ENCODE measurements at places on chromosomes 7 and 10.

DNA sequence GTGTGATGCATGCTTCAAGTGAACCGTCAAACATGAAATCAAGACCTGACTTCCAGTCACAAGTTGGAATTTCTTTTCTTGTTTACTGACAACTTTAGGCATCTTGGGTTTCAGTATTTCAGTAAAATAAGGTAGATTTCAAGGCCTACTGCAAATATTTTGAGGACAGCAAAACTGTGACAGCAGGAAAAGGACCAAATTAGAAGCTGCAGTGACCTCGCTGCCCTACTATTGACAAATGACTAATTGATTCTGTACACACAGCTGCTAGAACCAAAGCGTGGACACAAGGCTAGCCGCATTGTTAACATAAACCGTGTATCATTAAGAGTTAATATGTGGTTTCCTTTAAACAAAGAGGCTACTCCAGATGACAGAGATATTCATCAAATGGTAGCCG is 105.7 kb upstream of the SEC61G start:
- DNase-seq = no peak

DNA sequence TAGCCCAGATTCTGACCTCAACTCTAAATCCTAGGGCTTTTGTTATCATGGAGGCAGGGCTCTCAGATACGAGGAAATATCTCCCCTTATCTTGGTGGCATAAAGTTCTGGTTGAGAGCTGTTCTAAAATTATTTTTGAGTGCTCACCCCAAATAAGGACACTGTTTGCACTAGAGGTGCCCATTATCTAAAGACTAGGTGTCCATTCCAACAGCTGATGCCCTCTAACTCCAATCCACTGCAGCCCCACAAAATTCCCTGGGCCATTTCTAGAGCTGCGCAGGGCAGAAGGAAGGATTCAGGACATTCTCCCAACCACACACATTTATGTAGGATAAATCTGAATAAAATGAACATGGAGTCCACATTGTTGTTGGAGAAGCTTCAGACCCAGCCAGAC is 301.9 kb downstream of the FGFR2 start:
- DNase-seq = no peak

- DNase-seq = no peak
These were observed 113.0 kb downstream of the EXOC4 start for GRCh38 chr7:133365917-133366316.

- DNase-seq = no peak
These were observed 151.3 kb downstream of the TRIL start for GRCh38 chr7:28806841-28807240.

DNA sequence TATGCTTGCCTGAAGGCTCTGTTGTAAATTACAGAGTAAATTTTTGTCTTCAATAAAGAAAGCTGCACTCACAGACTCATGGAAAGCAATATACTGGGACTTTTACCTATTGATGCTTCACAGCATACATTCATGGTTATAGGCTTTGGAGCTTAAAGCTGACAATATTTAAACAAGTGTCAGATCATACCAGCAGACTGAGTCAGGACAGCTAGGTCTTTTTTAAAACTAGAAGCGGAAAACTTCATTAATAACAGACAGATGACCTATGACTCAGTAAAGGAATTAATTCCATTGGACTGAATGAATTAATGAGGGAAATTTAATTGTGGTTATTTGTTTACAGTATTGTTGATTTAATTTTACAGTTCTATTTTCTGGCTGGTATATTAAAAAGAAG is 165.8 kb upstream of the DGKB start:
- no peak for DNase-seq

DNA sequence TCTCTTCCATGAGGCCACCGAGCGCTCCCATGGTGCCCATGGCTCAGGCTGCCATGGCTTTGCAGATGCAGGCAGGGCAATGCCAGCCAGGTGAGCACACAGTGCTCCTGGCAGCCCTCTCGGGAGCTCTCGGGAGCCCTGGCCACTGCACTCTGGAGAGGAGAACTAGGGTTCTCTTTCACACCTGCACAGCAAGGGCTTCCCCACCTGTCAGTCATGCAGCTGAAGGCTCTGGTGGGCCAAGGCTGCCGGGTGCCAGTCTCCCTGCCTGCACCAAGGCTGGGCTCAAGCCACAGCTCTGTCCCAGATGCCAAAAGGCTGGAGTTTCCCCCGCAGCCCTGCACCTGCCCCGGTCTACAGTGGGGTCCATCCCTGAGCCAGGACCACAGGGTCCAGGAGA is 32.6 kb downstream of the NUDT1 start:
- no peak for DNase-seq

DNA sequence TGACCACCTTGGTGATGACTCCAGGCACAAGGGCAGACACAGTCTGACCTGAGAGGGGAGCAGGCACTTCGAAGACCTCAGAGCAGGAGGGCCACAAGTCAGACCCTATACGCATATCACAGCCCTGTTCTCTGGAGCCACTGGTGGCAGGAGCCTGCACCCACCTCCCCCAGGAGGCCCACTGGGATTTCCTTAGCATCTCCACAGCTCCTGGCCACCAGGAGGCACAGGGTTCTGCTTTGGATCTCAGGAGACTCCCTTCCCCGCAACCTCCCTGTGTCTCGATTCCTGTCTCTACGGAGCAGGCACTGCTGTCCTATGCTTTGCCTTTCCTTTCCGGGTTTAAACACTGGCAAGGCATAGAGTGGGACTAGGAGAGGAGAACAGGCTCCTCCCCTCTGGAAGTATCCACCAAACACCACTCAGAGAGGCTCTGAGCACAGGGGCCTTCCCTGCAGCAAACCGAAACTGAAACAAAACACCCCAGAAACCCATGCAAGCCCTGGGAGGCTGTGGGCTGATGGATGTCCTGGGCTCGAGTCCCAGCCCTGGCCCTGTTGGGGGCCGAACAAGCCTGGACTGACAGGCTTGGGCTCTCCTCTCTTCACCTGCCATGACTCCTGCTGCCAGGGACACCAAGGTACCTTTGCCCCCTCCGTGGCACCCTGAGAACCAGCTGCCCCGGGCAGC is 166.3 kb downstream of the NEURL1 start:
- no peak for DNase-seq

- DNase-seq = no peak
These were observed 162.6 kb upstream of the GDF10 start for GRCh38 chr10:47137311-47137851.

DNA sequence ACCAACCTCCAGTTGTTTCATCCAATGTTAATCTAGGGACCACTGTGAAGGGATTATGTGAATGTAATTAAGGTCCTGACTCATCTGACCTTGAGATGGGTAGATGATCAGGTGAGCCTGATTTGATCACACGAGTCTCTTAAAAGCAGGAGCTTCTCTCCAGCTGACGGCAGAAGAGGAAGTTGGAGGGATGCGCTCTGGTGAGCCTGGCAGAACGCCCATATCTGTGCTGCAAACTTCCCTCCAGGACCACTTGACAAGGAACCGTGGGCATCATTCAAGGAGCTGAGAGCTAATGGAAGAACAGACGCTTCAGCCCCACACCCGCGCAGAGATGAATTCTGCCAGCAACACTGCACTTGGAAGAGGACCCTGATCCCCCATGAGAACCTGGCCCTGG is 642.4 kb downstream of the TNS3 start:
- DNase-seq = no peak

DNA sequence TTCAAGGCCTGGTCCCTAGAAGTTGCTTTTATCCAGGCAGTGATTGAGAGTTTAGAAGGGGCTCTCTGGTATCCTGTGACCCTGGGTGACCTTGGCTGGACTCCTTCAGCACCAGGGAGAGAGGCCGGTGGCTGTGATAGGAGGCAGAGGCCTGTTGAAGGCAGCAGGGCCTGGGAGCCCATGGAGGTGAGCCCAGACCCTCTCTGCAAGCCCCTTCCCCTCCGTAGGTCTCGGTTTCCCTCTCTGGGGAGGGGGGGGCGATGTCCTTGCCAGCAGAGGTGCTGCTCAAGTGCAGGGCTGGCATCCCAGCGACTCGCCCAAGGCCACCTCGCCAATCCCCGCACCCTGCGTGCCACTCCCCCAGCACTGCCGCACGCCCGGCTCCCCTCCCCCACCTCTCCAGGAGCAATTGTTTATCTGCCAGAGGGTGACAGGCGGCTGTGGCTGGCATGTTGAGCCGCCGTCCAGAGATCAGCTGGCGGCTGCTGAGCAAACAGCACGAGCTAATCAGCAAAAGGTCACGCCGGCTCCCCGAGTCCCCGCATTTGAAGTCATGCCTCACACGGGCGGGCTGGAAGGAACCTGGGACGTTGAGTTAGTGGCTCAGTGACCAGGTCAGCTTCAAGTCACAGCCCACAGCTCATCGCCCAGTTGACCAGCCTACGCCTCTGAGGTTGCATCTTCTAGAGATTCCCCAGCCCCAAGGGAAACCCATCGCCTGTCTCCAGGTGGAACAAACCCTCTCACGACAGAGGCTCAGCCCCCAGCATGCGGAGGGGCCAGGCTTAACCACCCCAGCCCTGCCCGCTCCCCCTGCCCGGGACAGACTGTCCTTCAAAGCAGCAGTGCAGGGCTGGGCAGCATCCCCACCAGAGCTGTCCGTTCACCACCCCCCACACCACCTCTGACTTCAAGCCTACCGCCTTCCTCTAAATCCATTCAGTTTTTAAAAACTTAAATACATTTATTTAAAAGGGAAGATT is 43.7 kb downstream of the ELFN1 start:
- peak; percentile 59 for DNase-seq

GRCh38 chr10:86451604-86451960 is 70.0 kb downstream of the WAPL start:
- no peak for DNase-seq

Data from chondrocyte (in vitro differentiated cells).